ENCODE measurements at places on chromosomes 7 and 10.

DNA sequence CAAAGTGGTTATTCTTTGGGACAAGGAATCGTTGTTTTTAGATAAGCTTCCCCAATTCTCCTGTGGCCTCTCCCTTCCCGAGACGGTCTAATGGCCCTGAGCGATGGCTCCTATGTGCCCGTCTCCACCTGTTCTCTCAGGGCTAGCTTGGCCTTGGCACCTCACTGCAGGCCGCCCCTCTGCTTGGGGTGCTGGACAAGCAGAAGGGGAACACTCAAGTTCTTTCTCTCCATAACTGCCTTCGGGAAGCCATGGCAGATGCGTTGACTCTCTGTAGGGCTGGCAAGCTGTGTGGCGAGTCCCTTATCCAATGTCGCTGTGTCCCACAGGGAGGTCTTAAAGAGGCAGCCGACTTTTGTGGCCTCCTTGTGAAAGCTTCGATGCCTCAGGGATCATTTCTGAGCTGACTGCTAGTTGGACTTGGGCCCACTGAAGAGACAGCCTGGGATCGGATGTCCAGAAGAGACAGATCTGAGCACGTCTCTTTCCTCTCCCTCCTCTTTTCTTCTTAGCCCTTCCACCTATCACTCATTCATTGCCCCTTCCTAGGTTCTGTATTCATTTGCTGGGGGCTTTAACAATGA lies 70.8 kb downstream of the GRK5 start:
- no peak for DNase-seq

GRCh38 chr10:43160921-43161255 lies 22.6 kb downstream of the CSGALNACT2 start:
- DNase-seq = no peak

GRCh38 chr7:134565643-134566136 lies 16.8 kb downstream of the AKR1B15 start:
- peak; percentile 15 for DNase-seq

- DNase-seq = peak; percentile 58
Observed at GRCh38 chr7:39453743-39454355, 112.4 kb upstream of the YAE1 start.

- DNase-seq = no peak
Observed at GRCh38 chr7:79406371-79406770, 47.1 kb downstream of the MAGI2 start.

- no peak for DNase-seq
Observed at GRCh38 chr7:43652364-43652763, 69.5 kb downstream of the STK17A start.

GRCh38 chr7:16670021-16670420 lies 24.0 kb downstream of the BZW2 start:
- DNase-seq = peak; percentile 53

GRCh38 chr10:127044186-127044585 lies 139.0 kb downstream of the DOCK1 start:
- DNase-seq = no peak

DNA sequence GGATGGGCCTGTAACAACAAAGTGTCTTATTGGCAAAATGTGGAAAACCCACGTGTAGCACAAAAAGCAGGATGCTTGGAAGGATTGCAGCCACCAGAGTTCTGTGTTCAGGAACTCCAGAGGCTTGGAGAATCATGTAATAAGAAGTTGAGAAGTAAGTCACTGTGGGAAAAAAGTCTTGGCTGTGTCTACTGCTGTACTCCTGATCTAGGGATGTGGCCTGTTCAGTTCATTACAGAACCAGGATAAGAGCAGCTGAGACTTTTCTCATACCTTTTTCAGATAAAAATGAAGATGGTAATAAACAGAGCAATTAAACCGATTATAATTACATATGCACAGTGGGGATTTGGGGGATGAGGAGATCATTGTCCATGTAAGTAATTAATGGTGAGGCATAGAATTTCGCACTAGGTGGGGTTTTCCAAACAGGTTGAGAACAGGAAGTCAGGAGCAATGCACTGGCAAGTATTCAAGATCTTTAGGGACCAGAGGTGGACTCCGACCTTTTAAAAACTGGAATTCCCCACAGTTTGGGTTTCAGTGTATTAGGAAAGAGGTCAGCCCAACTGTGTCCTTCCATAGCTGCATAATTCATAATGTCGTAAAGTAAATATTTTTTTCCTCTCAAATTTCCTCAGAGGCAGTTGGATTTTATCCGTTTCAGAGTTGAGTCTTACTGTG lies 281.7 kb downstream of the FRMD4A start:
- no peak for DNase-seq

GRCh38 chr7:30896036-30896435 lies 15.6 kb upstream of the AQP1 start:
- DNase-seq = no peak

DNA sequence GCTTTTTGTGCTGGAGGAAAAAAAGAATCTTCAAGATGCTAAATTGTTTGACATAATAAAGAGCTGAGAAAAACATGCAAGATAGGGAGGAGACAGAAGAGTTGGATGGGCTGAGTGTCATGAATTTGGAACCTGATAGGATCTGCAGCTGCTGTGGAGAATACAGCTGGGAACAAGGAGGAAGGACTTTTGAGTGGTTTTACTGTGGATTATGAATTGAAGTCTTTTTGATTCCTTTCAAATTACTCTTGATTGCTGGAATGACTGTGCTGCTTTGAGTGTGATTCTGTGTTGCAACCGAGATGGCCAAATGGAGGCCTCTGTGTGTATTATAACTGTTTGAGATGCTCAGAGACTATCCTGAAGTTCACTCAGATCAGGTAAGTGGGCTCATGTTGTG lies 4.0 kb downstream of the EFCAB10 start:
- DNase-seq = no peak

DNA sequence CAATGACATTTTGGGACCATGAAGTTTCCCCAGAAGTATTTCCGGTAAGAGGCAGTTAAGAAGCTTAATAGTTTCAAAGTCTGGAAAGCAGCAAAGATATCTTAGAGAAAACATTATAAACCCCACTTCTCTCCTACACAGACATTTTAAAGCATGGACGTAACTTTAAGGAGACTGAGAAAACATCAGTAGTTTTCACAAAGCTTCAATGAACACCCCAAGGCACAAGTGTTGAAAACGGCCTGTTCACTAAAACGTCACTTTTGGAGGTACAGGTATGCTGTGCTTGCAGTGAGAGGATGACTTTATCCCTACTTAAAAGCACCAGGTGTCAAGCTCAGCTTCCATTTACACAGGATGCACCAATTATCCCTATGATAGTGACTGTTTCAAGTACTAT lies 25.0 kb downstream of the NCOA4 start:
- DNase-seq = no peak

GRCh38 chr7:20624666-20625385 lies 9.4 kb downstream of the ABCB5 start:
- no peak for DNase-seq

DNA sequence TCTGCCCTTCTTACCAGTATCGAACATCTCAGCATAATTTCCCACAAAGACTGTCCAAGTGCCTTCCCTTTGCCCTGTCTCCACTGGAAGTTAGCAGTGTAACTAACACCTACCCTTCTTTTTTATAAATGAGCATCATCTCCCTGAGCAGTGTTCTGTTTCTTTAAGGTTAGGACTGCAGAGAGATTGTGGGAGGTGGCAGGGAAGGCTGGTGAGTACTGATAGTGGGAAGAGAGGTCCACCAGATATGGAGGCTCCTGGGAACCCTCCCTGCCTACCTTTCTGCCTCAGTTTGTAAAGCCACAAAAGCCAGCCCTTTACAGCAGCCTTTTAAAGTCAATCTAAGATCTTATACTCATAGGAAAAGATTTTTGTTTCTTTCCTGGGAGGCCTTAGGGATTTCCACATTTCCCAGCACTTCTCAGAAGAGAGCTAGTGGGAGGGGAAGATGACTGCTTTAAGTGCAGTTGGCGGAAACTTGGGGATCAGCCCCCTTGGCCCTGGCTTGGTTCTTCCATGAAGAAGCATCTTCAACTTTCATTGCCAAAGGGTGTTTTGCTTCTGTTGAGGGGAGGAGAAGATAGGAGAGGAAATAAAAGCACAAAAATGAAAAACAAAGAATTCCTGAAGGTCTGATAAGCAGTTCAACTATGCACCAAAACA lies 36.6 kb upstream of the CALD1 start:
- peak; percentile 80 for DNase-seq

GRCh38 chr10:116756277-116756676 lies 13.9 kb upstream of the HSPA12A start:
- DNase-seq = peak; percentile 52

GRCh38 chr7:112898432-112899290 lies 108.5 kb upstream of the TMEM168 start:
- peak; percentile 61 for DNase-seq

GRCh38 chr7:81277691-81278090 lies 358.8 kb upstream of the SEMA3C start:
- DNase-seq = no peak

GRCh38 chr7:128948312-128948973 lies 10.7 kb downstream of the IRF5 start:
- no peak for DNase-seq

DNA sequence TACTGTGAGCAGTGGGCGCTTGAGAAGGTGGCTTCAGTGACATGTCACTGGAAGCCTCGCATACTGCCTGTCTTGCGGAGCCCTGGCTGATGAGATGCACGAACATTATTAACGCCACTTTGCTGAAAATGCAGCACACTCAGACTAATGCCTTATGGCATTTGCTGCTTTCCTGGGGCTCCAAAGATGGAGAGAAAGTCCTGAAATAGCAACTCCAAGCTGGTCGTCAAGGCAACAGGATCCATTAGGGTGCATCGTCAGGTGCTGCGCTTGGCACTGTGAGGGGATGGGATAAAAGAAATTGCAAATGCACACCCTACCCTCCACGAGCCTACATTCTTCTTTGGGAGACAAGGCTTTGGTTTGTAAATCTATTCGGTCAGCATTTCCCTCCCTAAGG lies 592.5 kb downstream of the TYW1 start:
- DNase-seq = no peak

DNA sequence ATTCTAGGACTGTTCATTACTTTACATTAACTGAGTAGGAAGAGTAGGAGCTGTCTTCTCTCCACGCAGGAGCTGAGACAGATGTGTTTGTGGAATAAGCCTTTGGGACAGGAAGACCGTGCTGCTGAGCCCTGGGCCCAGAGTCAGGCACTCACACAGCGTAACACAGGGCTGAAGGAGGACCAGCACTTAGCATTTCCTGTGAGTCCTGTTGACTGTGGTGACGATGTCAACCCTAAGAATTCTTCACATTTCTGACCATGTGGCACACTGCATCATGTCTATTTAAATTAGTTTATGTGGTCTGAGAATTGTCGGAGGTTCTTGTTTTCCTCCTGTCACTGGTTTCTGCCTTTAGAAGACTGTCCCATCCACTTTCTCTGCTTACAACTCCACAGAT lies 117.2 kb downstream of the PIP4K2A start:
- DNase-seq = no peak

GRCh38 chr10:100779329-100779728 lies 33.9 kb downstream of the PAX2 start:
- DNase-seq = no peak

DNA sequence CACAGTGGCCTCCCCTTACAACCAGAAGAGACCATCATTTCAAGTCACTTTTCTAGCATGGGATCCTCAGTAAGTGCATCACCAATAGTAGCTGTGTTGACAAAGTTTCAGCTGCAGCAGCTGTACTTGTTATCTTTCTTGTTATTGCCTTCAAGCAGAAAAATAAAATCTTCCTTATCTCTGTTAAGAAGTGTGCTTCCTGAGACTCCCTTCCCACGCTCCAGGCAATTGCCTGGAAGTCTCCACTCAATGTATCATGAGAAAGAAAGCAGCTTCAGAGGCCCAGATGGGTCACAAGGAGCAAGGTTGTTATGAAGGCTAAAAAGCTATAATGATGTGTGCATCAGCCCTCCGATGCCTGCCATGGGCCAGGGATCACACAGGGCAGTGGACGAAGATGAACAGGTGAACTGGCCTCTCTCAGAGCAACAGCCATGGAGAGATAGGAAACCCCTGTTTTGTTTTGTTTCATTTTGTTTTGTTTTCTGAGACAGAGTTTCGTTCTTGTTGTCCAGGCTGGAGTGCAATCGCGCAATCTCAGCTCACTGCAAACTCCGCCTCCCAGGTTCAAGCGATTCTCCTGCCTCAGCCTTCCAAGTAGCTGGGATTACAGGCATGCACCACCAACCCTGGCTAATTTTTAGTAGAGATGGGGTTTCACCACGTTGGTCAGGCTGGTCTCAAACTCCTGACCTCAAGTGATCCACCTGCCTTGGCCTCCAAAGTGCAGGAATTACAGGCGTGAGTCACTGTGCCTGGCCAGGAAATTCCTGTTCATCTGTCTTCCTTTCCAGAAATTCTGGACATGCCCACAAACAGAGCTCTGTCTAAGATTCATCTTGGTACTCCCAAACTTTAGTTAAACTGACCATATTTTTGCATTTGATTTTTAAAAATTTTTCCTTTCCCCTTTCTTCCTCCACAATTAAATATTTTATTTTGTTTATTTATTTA lies 340.5 kb downstream of the TNS3 start:
- no peak for DNase-seq

GRCh38 chr7:87506246-87507180 lies 31.0 kb upstream of the ABCB4 start:
- DNase-seq = no peak

DNA sequence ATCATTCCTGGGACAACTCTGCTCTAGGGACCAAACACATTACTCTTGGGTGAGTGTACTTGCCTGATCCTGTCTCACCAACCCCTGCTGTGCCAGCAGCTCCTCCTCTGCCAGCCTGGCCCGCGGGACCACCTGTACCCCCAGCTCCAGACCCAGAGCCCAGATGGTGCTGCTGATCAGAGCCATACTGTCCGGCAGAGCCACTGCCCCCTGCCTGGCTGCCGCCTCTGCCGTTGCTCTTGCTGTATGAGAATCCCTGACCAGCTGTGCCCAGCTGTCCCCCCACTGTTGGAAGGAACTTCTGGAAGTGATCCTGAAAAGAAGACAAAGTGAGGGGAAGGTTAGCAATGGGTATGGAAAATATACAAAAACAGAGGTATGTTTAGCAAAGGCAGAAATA lies 6.9 kb downstream of the MYOZ1 start:
- DNase-seq = no peak

DNA sequence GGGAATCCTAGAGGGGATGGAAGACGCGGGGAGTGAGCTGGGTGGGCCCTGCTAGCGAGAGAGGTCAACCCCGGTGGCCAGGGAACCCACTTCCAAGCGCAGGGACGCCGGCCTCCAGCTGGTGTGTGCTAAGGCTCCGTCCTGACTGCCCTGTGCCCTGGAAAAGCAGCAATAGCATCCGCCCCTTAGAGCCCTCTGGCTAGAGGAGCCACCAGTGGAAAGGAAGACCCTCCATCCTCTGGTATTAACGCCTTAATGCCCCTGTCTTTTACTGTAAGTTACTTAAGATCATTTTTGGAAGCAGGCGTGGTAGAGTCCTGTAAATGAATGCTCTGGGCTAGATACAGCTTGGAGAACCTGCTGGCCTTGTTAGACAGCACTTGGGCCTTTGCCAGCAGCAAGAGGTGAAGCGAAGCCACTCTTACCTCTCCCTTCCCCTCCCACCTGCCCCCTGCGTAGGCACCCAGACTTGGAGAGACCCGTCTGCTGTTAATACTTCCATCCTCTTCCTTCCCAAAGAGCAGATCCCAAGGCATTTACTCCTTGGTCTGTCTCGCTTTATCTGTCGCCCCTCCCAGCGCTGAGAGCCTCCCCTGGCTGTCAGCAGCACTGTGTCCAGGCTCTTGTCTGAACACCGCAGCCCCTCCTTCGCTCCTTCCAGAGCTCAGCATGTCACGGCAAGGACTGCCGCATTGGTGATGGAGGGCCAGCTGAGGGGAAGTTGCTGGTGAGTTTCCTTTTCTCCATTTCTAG lies 4.6 kb downstream of the REPIN1 start:
- DNase-seq = no peak
